ENCODE measurements at places on chromosomes 5 and 9.

DNA sequence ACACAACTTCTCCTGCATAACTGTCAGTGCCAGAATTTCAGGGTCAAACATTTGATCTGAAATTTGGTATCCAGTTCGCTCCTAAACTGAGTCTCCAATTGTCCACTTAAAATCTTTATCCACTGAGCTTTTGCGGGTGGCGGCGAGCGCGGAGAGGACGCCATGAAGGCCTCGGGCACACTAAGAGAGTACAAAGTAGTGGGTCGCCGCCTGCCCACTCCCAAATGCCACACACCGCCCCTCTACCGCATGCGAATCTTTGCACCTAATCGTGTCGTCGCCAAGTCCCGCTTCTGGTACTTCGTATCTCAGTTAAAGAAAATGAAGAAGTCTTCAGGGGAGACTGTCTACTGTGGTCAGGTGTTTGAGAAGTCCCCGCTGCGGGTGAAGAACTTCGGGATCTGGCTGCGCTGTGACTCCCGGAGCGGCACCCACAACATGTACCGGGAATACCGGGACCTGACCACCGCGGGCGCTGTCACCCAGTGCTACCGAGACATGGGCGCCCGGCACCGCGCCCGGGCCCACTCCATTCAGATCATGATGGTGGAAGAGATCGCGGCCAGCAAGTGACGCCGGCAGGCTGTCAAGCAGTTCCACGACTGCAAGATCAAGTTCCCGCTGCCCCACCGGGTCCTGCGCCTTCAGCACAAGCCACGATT lies 913.7 kb upstream of the DMAC1 start:
- DNase-seq = no peak

- no peak for DNase-seq
Observed at GRCh38 chr5:103582364-103582763, 19.8 kb upstream of the NUDT12 start.

DNA sequence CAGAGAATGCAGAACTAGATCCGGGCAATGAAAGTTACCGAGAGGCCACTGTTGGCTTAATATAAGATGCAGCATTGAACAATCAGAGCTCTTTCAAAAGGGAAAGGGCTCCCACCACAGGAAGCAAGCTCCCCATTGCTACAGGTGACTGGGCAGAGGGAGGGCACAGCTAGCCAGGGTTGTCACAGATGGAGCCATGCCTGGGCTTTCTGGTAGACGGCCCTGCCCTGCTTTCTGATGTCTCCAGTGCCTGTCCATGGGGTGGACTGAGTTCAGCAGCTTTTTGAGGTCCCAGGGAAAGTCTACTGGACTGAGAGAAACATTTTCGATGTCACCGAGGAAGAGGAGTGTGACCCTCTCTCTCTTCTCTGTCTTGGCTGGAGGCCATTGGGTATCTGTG lies 14.1 kb downstream of the RGS3 start:
- DNase-seq = no peak

DNA sequence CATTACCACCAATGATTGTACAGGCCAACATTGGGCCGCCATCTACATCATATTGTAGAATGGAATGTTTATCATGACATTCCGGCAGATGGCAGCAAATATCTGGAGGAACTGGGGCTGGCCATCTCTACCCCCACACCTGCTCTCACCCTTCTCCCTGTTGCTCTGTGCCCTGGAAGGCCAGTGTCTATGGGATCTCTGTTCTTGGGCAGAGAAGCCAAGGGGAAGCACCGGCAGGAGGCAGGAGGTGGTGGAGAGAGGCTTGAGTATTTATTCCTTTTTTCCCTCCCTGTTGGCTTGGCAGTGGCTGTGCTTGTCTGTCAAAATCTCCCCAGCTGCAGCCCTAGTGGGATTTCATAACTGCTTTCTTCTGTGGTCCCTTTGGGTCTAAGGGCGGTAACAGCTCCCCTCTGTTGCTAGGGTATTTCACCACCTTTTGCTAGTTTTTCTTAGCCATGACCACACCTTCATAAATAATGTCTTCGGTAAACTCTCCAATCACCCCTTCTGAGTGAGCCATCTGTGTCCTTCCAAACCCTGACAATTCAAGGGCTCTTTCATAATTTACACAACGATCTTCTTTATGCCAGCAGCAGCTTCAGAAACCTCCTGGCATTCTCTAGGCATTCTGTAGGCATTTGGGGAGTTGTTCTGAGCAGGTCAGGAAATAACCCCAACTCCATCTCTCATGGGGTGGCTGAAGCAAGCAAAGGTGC lies 225.8 kb downstream of the MELK start:
- DNase-seq = no peak

DNA sequence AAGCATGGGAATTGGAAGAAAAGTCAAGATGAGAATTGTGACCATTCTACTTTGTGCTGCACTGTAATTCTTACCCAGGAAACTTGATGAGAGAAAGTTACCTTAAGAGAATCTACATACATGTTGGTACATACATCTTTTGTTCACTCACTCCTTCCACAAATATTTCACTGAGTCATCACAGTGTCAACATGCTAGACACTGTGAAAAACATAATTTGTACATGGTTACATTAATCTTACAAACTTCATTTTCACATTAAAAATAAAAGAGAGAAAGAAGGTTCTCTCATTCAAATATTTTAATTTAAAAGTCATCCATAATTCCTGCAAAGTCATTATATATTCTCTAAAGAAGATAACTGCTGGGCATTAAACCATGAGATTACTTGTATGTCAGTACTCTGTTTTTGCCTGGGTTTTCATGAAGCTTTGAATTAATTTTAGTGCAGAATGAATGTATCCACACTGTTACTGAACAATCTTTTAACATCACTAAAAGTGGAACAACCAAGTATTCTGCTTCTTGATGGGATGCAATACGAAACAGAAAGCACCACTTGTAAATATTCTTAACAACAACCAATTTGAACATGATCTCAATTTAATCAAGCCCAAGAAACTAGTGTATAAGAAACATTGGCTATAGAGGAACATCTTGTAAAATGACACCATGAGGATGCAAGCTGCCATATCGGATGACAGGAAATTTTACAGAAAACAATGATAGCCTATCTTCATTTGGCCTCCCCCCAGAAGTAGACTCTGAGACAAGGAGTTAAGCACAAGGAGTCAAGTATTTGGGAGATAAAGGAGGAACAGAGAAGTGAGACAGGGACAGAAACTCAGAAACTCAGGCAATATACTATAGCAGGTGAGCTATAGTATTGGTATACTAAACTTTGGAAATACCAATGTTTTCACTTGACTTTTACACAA lies 28.4 kb downstream of the ERP44 start:
- no peak for DNase-seq

GRCh38 chr5:36496471-36496870 lies 109.9 kb upstream of the SLC1A3 start:
- DNase-seq = no peak

DNA sequence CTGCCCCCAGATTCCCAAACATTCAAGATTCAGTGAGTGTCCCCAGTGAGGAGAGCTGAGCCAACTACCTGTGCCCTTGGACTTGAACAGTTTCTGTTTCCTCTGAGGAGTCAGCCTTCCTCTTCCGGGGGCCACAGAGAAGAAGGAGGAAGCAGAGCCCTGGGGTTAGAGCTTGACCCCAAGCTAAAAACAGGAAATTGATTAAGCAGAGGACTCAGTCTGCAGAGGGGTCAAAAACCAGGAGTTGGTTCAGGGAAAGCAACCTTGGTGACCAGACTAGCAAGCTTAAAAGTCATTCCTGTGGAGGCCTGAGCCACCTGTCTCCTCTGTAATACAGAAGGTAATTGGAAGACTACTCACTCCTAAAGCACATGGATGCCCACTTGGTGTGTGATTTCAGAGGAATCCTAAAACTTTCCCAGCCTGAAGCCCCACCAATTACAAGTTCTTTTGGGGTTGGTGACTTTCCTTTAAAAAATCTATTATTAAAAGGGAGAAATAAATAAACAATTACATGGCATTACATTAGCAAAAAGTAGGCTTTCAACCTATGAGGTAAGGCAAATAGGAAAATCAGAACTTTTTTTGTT lies 64.2 kb upstream of the SELENOP start:
- no peak for DNase-seq

GRCh38 chr5:103598997-103599566 lies 36.5 kb upstream of the NUDT12 start:
- DNase-seq = no peak

DNA sequence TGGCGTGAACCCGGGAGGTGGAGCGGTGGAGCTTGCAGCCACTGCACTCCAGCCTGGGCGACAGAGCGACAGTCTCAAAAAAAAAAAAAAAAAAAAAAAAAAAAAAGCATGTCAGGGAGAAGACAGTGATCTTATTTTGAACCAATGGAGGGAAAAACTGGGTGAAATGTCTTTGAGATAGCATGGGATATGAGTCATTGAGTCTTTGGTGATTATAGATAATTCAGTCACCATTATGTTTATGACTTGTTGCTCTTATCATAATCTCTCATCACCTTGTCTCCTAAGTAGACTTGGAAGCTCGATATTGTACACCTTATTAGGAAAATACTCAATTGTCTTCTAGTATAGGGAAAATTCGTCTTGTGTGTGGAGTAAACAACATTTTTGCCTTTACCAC lies 55.1 kb upstream of the KDM4C start:
- no peak for DNase-seq

GRCh38 chr5:179866241-179867078 lies 7.8 kb upstream of the MRNIP start:
- DNase-seq = no peak

GRCh38 chr5:90915393-90915792 lies 356.8 kb downstream of the ADGRV1 start:
- no peak for DNase-seq

- DNase-seq = no peak
Observed at GRCh38 chr5:131285703-131286399, 22.0 kb downstream of the CDC42SE2 start.

- DNase-seq = no peak
Observed at GRCh38 chr5:165805756-165806155, 2300.3 kb downstream of the MAT2B start.

DNA sequence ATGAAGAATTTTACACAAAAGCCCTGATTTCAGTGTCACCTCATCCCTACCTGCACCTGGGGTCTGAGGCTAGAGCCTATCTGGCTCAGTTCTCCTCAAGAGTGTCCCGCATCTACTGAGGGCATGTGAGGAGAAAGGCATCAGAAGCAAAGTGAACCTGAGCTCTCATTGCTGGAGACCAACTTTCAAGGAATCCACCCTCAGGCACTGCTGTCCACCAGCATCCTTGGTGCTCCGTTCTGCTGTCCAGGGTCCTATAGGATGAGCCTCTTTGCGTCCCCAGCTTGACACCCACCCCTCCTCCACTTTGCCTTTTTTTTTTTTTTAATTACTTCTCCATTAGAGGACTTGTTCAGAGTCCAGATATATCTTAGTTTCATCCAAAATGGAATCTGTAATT lies 49.5 kb downstream of the CAMSAP1 start:
- no peak for DNase-seq

GRCh38 chr9:131585375-131585774 lies 40.1 kb downstream of the PRRT1B start:
- DNase-seq = peak; percentile 13

GRCh38 chr5:40787986-40788385 lies 10.2 kb downstream of the PRKAA1 start:
- no peak for DNase-seq

DNA sequence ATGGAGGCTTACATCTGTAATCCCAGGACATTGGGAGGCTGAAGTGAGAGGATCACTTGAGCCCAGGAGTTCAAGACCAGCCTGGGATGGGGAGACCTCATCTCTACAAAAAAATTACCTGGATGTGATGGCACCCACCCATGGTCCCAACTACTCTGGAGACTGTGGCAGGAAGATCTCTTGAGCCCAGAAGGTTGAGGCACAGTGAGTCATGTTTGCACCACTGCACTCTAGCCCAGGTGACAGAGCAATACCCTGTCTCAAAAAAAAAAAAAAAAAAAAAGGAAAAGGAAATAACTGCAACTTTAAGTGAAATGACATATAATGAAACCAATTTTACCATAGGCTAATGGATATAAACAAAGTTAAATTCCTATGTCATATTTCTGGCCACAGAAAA lies 152.1 kb upstream of the DHFR start:
- no peak for DNase-seq

- DNase-seq = no peak
Observed at GRCh38 chr5:175252234-175252805, 191.7 kb downstream of the DRD1 start.

GRCh38 chr5:42982107-42982622 lies 58.0 kb downstream of the ANXA2R start:
- no peak for DNase-seq

GRCh38 chr9:31702957-31703356 lies 681.5 kb upstream of the ACO1 start:
- DNase-seq = no peak

DNA sequence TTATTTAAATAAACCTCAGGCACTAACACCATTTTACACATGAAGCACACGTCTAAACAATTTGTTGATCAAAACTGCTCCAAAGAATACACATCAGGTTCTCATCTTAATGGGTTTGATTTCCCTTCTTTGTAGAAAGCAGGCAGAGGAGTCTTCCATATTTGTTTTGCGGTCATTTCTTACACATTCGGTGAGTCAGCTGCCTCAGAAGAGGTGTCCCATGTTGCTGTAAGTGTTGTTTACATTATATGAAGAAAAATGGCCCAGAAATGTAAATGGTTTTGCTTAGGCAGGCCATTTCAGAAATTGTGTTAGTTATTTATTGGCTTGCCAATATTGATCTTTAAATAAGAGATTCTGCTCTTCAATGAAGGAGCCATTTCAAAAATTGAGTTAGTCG lies 325.8 kb downstream of the TENT4A start:
- no peak for DNase-seq

GRCh38 chr9:16442622-16443021 lies 427.8 kb downstream of the BNC2 start:
- no peak for DNase-seq

GRCh38 chr9:121766081-121766683 lies 114.7 kb downstream of the DAB2IP start:
- DNase-seq = no peak

- DNase-seq = no peak
Observed at GRCh38 chr5:65766175-65766574, 44.2 kb downstream of the NLN start.

DNA sequence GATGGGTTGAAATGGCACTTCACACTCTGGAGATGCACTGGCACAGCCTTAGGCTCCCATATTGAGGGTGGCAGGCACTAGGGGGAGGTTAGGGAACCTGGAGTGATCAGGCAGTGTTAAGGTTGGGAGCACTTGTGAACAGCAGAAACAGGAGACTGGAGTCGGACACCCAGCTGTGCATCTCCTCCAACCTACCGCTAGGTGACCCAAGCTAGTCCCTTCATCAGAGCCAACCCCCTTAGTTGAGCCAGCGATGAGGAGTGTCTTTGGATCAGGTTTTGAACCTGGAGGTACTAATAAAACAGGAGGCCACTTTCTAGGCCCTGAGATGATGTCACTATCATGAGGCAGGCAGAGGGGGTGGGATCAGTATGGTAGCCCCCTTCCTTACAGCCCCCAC lies 1.7 kb downstream of the ACTL7B start:
- DNase-seq = no peak

DNA sequence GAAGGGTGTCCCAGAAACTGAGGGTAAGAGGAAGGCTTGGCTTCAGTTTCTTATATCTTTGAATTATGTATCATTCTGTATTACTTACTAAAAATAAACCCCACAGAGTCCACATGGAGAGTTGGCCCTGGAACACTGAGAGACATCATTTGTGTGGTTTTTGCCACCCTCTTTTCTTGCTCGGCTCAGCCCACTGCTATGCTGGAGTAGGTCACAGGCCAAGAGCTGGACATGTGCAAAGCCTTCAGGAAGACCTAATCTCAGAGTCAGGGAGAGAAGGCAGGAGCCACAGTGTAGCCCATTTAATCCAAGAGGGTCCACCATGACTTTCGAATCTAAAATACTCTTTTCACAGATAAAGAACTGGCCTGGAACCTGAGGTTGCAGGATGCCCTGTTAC lies 47.5 kb downstream of the MAMDC2 start:
- no peak for DNase-seq

- no peak for DNase-seq
Observed at GRCh38 chr9:14909601-14909960, 647 bp downstream of the FREM1 start.

Data from activated CD8-positive, alpha-beta memory T cell treated with anti-CD3 and anti-CD28 coated beads for 4 hours (primary cell).